ENCODE measurements at places on chromosomes 3 and 15.

- DNase-seq = no peak
Observed at GRCh38 chr3:53068176-53068575, 22.3 kb upstream of the SFMBT1 start.

DNA sequence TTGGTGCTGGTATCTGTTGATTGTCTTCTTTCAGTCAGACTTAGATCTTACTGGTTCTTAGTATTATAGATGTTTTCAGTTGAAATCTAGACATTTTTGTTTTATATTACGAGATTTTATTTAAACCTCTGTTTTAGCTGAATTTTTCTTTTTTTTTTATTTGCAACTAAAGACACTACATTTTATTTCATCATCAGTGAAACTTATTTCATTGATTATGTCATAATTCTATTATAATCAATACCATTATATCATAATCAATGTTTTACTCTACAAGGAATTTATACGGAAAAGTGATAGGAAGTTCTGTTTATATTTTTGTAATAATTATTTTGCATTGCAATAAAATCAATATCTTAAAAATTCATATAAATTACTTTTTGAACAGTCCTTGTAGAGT lies 477.4 kb upstream of the MDFIC2 start:
- DNase-seq = no peak

DNA sequence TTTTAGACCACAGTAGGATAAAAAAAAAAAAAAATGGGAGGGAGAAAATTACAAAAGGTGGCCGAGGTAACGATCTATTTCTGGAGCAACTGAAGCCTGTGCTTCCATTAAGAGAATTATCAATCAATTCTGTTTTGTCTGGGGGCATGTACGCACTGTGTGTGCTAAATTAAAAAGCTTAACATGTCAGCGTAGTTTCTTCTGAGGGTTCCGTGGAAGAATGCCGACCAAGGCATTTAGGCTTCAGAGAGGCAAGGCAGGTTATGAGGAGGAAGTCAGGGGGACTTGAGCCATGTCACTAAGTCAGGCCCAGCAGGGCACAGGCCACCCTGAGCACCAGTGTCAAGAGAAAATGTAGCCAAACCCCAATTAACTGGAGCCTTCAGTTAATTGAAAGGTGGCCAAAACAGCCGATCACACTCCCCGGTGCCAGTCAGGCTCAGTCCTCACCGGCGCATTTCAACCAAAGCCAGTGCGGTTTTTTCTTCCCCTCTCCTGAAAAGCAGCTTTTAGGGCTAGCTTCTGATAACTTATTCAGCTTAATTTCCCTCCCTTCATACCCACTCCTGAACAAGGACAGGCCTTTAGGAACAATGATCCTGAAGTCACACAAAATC lies 113.9 kb downstream of the MEGF11 start:
- DNase-seq = no peak

DNA sequence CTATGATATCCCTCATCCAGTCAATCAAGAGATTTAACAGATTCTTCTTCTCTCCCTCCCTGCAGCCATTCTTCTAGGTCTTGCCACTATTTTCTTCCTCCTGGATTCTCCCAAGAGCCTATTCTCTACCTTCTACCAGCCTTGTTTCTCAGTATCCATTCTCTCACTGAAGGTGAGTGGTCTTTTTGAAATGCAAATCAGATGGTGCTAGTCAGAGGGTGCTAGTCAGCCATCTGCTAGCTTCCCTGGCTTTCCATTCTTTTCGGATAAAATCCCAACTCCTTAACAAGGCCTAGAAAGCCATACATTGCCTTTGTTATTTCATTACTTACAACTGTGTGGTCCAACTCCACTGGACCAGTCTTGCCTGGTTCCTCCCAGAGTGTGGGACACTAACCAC lies 734.3 kb upstream of the CFAP20DC start:
- DNase-seq = no peak

DNA sequence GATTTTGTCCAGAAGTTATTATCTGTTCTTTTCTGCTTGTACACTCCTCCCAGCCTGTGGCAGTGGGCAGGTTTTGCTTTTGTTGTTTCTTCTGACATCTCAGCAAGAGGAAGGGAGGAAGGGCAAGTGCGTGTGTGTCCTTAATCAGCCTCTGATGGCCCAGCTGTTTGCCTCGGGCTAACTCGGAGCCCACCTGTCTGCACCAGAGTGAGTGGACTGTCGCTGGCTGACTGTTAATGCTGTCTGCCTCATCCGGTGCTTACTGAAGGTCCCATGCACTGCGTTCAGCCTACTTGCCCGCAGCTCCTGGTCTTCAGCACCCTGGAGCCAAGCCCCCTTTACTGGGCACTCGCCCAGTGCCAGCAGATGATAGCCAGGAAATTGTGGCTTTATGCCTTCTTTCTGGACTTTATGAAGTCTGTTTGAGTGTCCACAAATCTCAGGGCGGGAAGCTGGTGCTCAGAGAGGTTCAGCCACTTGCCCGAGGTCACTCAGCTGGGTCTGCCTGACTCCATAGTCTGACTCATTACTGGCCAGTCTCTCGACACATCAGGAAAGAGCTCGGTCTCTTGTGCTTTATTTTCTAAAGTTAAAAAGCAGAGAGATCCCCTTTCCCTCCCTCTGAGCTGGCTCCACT lies 89.5 kb downstream of the CHRNA7 start:
- DNase-seq = no peak

DNA sequence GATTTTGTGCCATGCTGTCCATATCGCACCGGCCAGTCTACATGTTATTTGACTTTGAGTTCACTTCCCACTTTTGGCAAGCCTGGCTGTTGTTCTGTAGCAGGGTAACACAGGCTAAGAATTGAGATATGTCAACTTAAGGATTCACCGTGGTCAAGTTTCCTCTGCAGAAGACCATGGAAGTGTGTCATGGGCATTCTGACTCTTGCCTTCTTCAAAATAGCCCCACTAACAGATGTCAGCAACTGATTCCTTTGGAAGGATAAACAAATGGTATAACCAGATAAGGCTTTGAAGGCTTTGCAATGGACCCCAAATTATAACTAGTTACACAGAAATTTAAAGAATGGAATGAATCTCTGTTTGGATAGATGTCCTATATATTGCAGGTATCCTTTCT lies 20.1 kb upstream of the CD47 start:
- no peak for DNase-seq

DNA sequence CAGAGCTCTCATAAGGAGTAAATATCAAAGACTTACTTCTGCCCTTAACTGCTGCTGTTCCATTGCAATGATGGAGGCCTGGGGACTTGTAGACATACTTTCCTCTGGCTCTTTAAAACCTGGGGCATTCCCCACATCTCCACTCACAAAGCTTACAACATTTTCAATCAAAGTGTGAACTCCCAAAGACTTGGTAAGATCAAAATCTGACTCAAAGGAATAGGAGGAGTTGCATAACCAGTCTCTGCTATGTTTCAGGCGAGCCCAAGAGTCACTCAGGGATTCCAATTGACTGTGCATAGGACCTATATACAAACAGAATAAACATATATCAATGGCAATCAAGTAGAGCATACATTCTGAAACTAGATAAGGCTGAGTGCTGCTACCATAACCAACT lies 101.5 kb downstream of the FBXL22 start:
- no peak for DNase-seq

DNA sequence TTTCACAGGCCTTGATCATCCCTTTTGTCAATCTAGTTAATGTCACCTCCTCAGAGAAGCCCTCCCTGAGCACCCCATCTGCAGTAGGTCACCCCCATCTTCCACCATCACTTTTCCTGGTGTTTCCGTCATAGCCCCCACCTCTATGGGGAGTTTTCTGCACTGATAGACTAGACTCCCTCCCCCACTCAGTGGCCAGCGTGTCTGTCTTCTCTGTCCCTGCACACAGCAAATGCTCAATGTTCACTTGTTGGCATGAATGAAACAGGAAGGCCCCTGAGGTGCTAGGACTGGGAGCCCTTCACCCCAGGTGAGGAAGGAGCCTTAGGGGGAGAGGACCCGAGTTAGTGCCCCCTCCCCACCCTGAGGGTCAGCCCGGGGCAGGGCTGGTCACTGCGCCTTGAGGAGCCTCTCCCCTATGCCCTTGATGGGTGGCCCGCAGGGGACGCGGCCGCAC lies 15.8 kb upstream of the FANCD2 start:
- DNase-seq = no peak

GRCh38 chr3:2793987-2794386 lies 316.2 kb downstream of the IL5RA start:
- DNase-seq = no peak

GRCh38 chr3:182509844-182510460 lies 283.4 kb upstream of the ATP11B start:
- DNase-seq = no peak

DNA sequence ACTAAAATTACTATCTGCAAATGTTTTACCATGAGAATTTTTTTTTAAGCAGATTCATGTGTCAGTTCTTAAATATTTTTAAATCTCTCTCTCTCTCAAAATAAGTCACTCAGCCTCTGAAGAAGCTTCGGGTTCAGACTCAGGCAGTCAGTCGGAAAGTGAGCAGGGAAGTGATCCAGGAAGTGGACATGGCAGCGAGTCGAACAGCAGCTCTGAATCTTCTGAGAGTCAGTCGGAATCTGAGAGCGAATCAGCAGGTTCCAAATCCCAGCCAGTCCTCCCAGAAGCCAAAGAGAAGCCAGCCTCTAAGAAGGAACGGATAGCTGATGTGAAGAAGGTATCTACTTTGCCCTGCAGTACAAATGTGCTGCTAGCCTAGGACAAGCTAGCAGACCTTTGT lies 24.1 kb downstream of the CHD2 start:
- DNase-seq = no peak

- DNase-seq = no peak
Observed at GRCh38 chr3:20846066-20846465, 660.1 kb upstream of the SGO1 start.

GRCh38 chr3:67635806-67636205 lies 18.6 kb downstream of the SUCLG2 start:
- DNase-seq = no peak

GRCh38 chr3:38566215-38566528 lies 70.0 kb downstream of the EXOG start:
- no peak for DNase-seq

DNA sequence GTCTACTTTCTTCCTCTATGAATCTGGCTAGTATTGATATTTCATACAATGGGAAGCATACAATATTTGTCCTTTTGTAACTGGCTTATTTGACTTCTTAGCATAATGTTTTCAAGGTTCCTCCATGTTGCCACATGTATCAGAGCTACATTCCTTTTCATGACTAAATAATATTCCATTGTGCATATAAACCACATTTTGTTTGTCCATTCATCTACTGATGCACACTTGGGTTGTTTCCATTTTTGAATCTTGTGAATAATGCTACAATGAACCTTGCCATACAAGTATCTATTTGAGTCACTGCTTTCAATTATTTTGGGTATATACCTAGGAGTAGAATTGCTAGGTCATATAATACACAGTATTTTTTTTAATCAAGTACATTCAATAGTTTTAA lies 38.0 kb downstream of the OSBPL10 start:
- no peak for DNase-seq

DNA sequence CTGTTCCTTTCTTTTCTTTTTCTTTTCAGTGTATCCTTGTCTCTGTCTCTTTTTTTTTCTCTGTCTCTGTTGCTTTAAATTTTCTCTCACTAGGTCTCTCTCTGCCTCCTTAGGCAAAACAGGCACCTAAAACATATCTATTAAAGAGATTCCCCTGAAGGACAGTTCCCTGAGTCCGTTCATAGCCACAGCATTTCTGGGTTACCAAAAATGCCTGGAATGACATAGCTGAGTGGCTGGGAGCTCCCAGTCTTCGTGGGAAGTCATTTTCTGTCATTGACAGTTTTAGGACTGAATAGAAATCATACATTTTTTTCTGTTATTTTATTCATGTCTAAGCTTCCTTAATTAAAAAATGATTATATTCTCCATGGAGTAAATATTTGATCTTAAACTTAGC lies 323.8 kb upstream of the AZI2 start:
- DNase-seq = no peak

GRCh38 chr15:91946581-91947292 lies 93.2 kb downstream of the SLCO3A1 start:
- DNase-seq = no peak

- no peak for DNase-seq
Observed at GRCh38 chr15:31302778-31303725, 23.6 kb upstream of the KLF13 start.

- no peak for DNase-seq
Observed at GRCh38 chr15:82936966-82937711, 15.4 kb downstream of the HOMER2 start.

- no peak for DNase-seq
Observed at GRCh38 chr3:52834871-52835501, at the start of gene MUSTN1. MUSTN1 (minus strand) TSS chr3:52835019; CDS start chr3:52834948, 71 bp downstream.

GRCh38 chr15:69593981-69594966 lies 141.7 kb downstream of the RPLP1 start:
- DNase-seq = no peak

- no peak for DNase-seq
Observed at GRCh38 chr15:68699881-68700454, 120.7 kb downstream of the ANP32A start.

GRCh38 chr3:36843065-36844051 lies 79.0 kb upstream of the DCLK3 start:
- DNase-seq = no peak

DNA sequence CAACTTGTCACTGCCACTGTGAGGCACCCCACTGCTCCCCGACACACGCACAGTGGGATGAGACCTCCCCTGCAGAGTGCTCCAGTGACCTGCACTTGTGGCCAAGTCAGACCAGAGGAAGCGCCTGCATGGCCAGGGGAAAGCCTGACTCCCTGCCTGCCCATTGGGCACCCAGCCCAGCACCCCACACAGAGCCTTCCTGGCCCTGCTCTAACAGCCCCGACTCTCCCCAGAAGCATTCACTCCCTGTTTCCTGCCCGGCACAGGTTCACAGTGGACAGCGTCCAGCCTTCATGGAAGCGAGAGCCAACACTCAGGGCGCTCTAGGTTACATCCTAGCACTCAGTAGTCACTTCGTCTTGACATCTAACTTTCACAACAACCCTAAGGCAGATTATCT lies 27.8 kb downstream of the RBPMS2 start:
- no peak for DNase-seq

DNA sequence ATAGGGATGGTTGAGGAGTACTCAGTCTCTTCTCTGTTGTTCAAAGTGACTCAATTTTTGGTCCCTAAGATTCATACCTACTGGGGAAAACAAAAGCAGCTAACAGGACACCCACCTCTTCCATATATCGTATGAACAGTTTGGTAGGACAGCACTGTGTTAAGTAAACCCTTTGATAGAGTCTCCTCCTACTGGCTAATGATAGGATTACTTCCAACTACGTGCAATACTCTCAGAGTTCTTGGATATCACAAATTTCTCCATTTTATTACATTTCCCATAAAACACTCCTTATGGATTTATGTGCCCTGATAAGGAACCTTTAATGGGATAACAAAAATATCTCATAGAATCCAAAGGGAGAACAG lies 200.2 kb upstream of the GOLGA6L4 start:
- no peak for DNase-seq

- DNase-seq = no peak
Observed at GRCh38 chr3:88180398-88180999, 30.7 kb downstream of the C3orf38 start.

GRCh38 chr3:56704706-56705105 lies 21.6 kb upstream of the TASOR start:
- peak; percentile 24 for DNase-seq

DNA sequence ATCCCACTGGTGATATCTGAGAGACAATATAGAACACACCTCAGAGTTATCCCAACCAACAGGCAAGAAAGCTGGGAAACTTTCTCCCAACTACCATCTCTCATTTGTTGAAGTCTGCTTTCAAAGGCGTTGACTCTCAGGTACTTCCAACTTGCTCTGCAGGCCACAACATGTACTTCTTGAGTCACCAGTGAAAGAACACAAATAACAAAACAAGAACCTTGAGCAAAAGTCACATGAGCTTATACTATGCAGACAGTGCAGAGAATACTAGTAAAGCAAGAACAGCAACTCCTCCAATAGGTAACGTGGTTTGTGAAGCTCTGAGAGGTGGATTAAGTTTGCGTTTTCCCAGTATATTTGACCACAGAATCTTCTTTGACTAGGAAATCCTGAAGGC lies 20.6 kb downstream of the SNTN start:
- DNase-seq = no peak

All from bone marrow (tissue), 2 donors.